ENCODE measurements at places on chromosomes 1 and 21.

GRCh38 chr1:235527196-235527814, 23.1 kb upstream of the B3GALNT2 start:
- DNase-seq, result no peak

DNA sequence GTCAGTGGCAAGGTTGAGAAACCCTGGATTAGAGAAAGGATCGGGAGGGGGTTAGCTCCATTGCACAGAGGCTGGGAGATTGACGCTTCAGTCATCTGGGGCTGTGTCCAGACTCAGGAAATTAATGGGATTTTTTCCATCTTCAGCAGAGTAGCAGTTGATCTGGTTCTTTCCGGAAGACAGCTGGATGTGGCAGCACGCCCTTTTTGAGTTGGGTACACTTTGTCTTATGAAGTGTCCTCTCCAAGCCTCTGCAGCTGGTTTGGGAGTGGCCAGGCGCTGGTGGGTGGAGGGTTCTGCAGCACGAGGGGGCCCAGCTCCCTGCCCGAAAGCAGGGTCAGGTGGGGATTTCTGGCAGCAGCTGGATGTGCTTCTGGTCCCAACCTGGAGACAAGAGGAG, 95.1 kb downstream of the TAS1R2 start:
- no peak for DNase-seq

DNA sequence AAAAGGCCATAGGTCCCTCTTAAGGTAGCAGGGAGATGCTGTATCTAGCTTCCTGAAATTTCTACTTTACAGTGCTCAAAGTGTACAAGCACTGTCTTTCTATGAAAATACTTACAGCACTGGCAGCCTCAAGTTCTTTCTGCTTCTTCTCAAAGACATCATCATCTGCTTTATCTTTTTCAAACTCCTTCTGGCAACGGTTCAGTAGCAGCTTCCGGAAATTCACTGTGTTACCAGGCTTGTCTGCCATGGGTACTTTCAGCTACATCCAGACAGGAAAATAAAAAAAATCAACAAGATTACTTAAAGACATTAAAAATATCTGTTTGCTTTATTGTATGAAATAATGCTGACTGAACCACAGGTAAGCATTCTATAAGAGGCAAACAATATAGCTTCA, 77.9 kb upstream of the HP1BP3 start:
- DNase-seq, result no peak

DNA sequence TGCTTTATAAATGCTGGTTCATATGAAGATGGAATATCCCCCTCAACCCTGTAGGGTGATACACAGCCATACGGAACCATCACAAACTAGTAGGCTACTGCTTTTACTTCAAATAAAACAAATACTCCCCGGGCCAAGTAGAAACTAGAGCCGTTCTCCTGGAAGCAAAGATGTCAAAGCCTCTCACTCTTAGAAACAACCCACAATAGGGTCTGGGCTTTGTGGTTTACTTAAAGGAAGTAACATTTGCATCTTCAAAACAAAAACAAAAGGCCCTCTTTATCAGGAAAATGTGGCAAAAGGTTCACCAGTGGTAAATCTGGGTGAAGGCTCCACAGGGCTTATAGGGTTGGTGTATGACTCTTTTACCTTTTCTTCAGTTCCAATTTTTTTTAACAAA, 49.8 kb downstream of the HLCS start:
- no peak for DNase-seq

DNA sequence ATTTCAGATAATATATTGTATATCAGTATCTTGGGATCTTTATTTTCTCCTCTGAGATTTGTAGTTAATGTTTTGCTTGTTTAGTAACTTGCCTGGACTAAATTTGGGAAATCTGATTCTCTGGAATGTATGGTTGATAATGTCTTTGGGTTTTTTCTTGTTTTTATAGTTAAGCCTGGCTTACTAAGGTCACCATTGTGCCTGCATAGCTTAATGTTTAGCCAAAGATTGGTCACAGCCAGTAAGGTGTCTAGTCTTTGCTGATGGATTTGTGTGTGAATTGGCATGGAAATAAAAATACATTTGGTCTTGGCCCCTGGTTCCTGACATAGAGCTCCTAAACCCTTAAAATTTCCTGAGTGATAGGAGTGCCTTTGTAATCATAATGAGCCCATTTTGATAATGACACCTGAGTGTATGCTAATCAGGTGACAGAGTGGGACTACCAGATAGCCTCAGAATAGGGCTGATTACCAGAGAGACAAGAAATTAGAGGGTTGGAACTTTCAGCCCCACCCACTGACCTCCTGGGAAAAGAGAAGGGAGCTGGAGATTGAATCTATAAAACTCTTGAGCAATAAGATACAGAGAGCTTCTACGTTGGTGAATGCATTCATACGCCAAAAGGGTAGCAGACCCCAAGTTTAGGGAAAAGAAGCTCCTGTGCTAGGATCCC, 47.9 kb upstream of the NUF2 start:
- no peak for DNase-seq

DNA sequence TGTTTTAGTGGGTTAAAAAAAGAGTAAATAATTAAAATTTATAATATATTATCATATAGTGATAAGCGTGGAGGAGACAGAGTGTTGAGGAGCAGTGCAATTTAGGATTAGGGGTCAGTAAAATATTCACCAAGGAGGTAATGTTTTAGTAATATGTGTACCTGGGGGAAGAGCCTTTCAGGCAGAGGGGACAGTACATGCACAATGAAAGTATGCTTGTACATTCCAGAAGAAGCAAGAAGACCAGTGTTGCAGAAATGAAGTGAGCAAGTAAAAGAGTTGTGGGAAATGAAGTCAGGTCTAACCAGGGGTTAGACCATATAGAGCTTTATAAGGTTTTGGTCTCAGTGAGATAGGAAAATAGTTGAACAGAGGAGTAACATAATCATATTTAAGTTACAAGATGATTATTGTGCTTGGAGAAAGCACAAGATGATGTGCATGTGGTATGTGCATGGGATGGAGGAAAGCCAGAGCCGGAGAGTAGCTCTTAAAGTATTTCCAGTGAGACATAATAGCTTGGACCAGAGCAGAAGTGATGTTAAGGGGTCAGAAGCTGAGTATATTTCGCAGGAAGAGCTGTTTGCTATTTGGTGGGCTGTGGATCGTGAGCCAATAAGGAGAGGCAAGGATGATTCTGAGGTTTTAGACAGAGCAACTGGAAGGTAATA, 44.8 kb downstream of the SNX7 start:
- no peak for DNase-seq

- no peak for DNase-seq
Measured at GRCh38 chr1:41242342-41243078, 404 bp upstream of the SCMH1 start.

- no peak for DNase-seq
Measured at GRCh38 chr21:35926003-35926740, 134.2 kb downstream of the SETD4 start.

DNA sequence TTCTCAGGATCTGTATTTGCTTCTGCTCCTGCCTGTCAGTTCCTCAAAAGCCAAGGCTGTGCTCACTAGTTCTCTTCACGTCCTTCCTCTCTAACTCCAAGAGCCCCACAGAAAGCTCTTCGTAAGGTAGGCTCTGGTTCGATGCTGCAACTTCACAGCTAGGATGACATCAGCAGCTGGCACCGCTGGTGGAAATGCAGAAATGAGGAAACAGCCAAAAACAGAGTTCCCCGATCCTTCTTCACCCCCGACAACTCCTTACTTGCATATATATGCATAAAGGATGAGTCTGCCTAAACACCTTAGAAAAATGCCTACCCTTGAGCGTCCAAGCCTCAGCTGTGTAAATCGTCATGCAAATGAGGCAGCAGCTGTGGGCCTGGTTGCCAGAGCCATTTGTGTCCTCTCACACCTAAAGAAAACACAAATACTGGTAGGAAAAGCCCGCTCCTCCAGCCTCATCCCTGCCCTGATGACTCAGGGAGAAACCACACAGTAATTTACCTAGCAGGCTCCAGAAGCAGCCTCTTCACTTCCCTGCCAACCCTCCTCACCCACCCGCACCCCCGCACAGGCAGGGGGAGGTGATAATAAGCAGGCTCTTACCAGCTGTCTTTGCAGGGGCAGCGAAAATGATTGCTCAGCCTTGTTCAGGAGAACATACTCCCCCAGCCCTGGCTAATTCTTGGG, 28.2 kb downstream of the BATF3 start:
- peak; percentile 40 for DNase-seq

DNA sequence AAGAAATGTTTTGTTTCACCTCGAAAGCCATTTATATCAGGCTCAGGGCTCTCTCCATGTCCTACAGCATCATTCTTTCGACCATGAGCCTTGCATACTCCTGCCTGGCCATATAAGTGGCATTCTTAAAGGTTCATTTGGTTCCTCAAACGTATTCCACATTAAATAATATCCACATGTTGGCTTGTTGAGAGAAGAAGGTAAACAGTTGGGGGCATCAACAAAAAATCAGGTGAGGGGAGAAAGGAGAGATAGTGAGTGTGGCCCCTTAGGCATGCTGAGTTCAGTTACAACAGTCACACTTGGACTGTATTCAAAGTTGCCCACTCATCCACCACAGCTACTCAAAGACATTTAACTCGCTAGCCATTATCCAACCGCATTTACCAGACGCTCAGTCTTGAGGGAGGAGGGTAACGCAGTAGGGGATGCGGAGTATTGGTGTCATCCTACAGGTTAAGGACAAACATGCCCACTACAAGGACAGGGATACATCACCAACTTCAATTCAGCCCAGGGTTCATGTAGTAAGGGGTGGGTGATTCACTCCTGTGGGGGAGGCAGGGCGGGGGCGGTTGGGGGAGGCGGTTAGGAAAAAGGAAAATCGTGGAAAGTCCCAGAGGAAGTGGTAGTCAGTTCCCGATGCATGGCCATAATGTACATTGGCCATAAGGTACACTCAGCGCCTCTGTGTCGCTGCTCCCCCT, 1.4 kb downstream of the ZNF697 start:
- DNase-seq, result no peak

DNA sequence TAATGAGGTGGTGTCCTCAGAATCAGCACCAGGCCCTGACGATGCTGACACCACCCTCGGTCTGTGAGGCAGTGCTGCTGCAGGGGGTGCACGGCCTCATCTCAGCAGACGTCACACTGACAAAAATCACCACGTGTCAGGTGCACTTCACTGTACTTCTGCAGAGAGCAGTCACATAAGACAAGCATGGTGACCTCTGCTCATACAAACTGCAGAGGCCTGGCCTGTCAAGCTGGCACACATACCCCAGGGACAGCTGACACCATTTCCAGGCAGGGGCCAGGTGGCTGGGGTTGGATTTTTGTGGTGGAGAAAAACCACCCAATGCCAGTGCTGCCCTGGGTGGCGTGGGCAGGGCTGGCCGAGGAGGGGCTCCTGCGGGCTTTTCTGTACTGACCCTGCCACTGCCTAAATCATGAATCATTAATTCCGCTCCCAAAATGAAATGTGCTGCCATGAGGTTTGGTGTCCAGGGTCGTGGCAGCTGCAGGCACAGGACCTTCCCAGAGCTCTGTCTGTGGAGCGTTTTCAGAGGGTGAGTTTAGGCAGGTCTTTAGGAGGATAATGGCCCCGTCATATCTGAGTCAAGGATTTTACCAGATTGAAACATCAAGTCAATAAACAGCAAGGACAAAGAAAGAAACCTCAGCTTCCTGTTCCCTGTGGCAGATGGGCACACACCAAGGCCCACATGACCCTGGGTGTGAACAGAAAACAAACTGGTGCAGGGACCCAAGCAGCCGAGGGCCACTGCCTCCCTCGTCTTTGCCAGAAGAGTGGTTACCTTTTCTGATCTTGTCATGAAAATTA, 33.4 kb upstream of the GPR153 start:
- DNase-seq, result no peak

DNA sequence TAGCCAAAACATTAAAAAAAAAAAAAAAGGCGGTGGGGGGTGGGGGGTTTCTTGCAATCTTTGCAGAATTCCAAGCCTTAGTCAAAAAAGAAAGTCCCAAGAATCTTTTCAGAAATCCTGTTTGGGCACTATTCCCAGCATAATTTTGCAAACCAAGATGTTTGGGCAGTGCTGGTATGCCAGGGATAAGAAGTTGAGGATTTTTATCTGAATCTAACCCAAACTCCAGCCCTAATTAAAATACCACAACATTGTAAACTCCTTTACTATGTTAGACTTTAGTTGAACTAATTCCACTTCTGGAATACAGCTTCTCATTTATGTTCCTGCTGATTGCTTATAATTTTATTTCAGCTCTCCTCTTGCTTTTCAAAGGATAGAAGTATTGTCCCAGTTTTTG, 504.1 kb upstream of the ADGRL2 start:
- DNase-seq, result no peak

GRCh38 chr1:85202092-85202863, 1.5 kb upstream of the SYDE2 start:
- DNase-seq, result no peak

- DNase-seq, result no peak
Measured at GRCh38 chr1:33093004-33093403, 12.1 kb downstream of the AZIN2 start.

GRCh38 chr1:14281412-14281811, 317.1 kb upstream of the KAZN start:
- no peak for DNase-seq

DNA sequence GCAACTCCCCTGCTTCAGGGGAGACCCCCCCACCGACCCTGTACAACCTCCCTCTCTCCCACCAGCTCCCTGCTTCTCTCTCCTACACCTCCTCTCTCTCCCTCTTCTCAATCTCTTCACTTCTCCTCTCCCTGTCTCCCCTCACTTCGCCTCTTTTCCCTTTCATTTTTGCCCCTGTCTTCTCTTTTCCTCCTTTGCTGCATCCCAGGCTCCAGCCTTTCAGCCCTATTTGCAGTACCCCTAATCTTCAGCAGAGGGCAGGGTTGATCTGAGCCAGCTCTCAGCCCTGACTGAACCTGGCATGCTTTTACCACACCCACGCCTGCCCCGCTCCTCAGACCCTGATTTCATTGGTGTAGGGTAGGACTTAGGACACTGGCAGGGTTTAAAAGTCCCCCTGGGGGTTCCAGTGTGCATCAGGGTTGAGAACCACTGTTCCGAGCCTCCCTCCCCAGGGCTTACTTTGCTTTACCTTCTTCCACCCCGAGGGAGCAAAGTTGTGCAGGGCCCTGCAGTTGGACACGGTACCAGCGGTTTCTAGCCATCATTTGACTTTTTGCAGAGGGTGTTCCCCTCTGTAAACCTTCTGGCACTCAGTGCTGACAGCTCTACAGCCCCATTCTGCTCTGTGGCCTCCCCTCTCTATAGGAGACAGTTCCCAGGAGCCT, 67.3 kb upstream of the CNTN2 start:
- peak; percentile 88 for DNase-seq

GRCh38 chr21:41884501-41885030, 5.4 kb upstream of the PRDM15 start:
- DNase-seq, result no peak

- DNase-seq, result no peak
Measured at GRCh38 chr1:225601902-225602589, 50.9 kb downstream of the ENAH start.

All from SK-N-SH (cell line).